Neural crest cell (in vitro differentiated cells): ENCODE measurements at places on chromosomes 7 and 10.

DNA sequence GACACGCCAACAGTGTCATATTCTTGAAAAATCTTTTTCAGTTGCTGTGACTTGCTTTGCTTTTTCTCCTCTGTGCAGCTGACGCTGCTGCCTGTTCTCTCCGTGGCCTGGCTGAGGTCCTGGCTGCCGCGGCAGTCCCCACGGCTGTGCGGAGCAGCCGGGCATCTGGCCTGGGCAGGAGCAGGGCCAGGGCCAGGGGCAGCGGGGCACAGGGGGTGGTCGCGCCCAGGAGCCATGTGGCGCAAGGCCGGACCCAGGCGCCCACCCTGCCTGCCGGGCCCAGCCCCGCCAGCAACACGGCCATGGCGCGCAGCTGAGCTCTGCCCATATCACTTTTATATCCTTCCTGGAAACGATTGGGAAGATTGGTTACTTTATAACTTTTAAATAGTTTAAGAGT, 109.4 kb upstream of the ACBD5 start:
- DNase-seq = no peak

DNA sequence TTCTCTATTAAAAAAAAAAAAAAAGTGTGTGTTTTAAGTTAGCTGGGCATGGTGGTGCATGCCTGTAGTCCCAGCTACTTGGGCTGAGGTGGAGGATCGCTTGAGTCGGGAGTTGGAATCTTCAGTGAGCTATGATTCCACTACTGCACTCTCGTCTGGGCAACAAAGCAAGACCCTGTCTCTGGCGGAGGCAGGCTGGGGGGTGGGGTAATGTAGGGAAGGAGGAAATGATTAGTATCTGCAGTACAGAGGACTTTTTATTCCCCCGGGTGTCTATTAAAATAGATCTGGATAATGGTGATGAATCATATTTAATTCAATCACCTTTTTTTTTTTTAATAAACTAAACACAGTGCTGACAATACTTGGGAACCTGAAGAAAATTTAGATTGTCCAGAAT, 6.5 kb downstream of the CBX3 start:
- no peak for DNase-seq

- DNase-seq = no peak
Observed at GRCh38 chr7:17564678-17565212, 266.3 kb downstream of the AHR start.

DNA sequence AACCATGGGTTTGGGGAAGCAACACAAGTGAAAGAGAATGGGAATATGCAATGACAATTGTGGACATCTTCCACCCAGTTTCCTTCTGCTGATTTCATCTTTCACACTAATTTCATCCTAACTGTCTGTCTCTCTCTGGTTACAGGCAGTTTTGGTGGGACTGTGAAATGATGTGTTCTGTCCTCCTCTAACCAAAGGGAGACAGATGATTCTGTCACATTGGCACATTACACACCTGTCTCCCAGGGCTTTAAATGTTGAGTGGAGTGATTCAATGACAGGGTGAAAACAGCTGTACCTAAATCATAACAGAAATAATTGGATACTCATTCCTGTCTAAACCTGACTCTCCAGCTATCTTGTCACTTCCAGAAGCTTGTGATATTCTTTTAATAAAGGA, 60.0 kb downstream of the DGKB start:
- no peak for DNase-seq

DNA sequence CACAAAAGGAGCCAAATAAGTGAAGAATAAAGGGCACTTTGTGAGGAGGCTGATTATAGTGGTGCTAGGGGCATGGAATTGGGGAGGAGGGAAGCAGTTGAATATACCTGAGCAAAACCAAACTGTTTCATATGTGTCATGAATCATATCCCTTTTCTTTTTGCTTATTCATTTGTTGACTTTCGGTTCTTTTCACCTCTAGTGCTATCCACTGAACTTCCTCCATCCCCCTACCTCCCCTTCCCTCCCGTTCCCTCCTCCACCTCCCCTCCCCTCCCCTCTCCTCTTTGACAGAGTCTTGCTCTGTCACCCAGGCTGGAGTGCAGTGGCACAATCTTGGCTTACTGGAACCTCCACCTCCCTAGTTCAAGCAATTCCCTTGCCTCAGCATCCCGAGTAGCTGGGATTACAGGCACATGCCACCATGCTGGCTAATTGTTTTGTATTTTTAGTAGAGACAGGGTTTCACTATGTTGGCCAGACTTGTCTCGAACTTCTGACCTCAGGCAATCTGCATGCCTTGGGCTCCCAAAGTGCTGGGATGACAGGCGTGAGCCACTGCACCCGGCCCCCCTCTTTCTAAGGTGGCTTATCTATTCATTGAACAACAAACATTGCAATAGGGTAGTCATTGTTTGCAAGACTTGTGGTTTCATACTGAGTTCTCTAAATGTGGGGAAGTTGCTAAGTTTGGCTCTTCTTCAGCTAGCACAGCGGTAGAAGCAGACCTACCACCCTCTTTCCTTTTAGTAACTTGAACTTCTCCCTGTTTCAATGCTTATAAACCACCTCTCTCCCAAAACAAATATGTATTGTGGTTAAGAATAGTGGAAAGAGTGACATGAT, 150.4 kb upstream of the PRPS1L1 start:
- no peak for DNase-seq

DNA sequence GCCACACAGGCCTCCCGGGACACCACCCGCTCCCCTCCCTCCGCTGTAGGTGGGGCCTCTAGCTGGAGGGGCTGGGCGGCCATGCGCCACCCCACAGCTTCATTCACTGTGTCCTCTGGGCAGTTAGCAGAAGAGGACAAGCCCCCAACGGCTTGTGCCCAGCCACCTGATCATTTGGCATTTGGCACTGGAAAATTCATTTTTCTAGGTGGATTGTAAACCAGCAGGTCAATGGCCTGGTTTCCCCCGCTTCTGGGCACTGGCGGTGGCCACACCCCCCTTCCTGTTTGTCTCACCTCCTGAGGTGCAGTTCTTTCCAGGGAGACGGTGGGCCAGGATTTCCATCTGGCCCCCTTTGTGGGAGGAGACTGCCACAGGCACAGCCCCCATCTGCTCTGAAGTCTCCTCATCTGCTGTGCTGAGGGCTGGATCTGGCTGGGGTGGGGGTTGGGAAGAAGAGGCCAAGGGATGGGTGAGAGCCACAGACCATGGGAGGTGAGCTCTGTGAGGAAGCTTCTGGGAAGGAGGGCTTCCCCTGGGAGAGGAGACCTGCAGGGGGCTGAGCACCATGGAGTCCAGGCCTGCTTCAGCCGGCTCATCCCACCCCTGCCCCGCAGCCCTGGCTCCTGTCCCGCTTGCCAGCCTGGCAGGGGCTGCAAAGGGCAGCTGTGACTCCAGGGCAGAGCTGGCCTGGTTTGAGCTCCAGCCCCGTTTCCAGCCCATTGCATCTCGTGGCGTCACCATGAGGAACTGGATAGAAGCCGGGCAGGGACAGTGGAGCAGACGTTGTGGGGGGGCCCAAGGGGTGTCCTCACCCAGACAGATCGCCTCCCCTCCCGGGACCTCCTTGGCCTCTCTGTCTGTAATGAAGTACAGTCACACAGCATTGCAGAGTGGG, 40.1 kb upstream of the SLC29A3 start:
- DNase-seq = no peak

DNA sequence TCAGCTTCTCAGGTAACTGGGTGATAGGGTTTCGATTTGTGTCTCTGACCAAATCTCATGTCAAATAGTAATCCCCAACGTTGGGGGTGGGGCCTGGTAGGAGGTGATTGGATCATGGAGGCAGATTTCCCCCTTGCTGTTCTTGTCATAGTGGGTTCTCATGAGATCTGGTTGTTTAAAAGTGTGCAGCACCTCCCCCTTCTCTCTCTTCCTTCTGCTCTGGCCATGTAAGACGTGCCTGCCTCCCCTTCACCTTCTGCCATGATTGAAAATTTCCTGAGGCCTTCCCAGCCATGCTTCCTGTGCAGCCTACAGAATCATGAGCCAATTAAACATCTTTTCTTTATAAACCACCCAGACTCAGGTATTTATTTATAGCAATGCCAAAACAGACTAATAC, 21.9 kb upstream of the SMURF1 start:
- DNase-seq = no peak

DNA sequence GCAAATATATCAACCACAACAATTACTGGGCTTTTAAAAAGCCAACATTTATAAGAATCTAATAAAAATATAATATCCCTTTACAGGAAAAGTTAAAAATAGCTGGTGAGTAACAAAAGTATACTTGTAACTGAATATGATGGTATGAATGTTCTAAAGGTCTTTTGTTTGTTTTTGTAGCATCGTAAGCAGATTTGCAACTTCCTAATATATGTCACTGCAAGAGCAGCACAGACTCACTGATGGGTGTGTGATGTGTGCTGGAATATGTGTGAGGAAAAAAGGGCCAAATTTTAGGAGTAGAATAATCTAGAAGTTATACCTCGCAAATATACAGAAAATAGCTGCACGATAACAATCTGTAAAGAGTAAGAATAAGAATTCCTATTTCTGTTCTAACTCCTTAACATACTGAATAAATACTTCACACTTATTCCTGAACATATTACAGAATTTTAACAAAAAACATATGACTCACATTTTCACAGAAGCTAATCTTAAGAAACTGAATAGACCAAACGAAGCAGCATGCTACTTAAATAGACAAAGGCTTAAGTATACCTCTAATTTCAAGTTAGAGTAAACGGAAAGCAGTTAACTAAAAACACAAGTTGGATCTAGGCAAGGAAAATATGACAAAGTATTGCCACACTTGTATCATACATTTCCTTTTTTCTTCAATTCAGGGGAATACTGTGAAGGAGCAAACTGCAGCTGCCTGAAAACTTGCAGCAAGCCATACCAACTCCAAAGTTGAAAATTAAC, 9.6 kb downstream of the ETV1 start:
- no peak for DNase-seq

DNA sequence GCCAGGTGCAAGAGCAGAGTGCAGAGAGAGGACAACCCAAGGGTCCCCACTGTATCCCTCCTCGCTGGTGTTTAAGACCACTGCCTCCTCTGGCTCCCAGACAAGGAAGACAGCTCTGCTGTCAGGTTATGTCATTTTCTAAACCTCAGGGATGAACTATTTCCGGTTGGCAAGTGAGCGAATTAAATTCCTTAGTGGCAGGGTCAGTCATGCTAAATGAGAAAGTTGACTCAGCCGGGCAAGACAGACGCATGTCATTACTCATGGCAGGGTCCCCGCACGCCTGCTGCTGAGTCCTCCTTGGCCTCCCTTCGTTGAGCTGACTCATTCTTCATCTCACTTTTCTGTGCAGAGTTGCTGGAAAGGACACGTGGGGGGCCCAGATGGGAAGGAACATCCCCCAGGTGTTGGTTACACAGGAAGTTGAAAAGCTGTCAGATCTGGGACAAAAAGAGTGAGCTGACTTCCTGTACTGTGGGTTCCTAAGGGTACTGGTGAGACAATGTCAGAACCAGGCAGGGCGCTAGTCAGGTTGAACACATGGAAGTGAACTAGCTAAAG, 47.1 kb upstream of the UCN3 start:
- DNase-seq = no peak

GRCh38 chr7:33262476-33262875, 133.1 kb downstream of the BBS9 start:
- no peak for DNase-seq

DNA sequence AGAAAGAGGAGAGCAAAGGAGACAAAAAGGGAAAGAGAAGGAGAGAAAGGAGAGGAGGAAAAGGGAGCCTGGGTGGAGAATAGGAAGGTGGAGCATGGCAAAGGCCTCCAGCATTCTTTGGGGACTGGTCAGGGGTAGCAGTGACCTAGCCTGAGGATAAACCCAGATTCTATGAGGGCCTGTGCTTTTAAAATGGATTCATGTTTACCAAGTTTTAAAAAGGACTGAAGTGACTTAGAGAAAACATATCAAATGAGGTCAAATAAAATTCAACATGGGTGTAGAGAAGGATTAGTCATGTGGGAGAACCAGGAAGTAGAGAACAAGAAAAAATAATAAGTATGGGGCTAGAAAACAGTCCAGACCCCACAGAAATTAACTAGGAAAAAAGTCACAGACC, 20.7 kb downstream of the CREB3L2 start:
- DNase-seq = no peak

DNA sequence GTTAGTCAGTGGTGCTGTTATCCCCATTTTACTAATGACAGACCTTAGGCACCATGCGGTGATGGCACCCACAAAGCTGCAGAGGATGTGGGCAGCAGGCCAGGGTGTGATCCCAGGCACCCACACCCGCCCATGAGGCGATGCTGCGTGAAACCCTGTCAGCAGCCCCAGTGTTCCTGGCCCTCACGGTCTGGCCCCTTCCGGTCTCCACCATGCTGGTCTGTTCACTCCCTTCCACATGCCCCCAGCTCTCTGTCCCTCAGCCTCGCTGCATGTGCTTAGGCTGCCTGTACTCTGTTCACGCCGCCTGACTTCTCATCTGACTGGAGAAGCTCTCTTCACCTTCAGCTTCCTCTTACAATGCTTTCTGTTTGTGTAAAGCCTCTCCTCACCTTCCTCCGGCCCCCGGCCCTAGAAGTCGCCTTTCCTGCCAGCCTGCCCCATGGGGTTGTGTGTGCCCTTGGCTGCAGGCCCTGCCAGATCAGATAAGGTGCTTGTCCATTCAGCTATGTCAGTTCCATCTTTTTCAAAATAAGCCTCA, 17.6 kb upstream of the ORAI2 start:
- DNase-seq = no peak

DNA sequence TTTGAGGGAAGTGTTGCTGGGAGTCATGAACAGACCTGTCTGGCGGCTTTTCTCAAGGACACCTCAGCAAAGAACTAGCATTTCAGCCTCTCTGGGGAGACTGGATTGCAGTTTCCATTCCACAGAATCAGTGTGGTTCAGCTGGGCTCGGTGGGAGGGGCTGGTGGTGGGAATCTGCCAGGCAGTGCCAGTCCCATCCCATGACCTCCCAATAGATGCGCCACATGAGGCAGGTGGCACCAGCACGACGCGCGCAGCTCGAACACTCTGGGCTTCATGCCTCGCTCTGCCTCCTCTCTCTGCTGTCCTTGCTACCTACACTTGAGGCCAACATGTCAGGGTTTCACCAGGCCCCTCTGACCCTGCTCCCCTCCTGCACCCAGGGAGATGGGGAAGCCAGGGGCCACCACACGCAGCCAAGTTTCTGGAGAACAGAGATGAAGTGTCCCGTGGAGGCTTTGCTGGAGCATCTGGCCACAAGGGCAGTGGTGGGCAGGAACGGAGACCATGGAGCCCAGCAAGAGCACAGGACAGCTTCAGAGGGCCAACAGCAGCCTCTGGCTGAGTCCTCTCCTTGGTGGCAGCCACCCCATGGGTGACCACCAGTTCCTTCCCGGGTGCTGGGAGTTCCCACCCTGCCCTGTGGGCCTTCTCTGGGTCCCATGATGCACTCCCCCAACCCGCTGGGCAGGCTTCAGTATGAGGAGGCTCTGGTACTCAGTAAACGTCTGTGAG, 2.3 kb downstream of the NACAD start:
- DNase-seq = no peak

GRCh38 chr7:149498811-149499210, 1.2 kb upstream of the ZNF746 start:
- DNase-seq = no peak

DNA sequence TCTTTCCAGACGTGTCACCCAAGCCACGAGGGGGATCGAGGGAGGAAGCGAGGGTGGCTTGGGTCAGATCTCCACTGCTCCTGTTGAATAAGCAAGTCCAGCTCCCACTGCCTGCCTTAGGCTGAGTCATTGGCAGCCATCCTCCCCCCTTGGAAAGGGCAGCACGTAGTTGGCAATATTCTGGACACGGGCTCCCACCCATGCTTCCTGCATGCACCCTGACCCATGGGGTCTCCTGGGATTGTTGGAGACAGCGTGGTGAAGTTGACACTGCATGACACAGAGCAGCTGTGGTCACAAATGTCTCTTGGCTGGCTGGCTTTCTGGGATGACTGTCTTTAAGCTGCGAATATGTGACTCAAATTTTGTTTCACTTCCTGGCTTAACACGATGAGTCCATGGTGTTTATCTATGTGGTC, 11.2 kb downstream of the BTBD16 start:
- no peak for DNase-seq
